ENCODE measurements at places on chromosomes 16 and 17. TPM values are rescaled to one million over a fixed set of nuclear protein-coding genes. Genes with fewer than 3 reads are reported as not detected.

The UNC13D gene
- polyA plus RNA-seq = 29.3 TPM

The TNP2 gene
- polyA plus RNA-seq = not detected

The CYGB gene
- 17.5 TPM for polyA plus RNA-seq

The HOXB8 gene
- 1.6 TPM for polyA plus RNA-seq

The TVP23B gene
- polyA plus RNA-seq = 53.5 TPM

The ODAD4 gene
- polyA plus RNA-seq = 6.6 TPM

The NPIPB9 gene
- 2.7 TPM for polyA plus RNA-seq

The SLFN12L gene
- polyA plus RNA-seq = 18.0 TPM

The USP31 gene
- 9.3 TPM for polyA plus RNA-seq

- no peak for DNase-seq
Observed at GRCh38 chr16:11315510-11315909, 29.7 kb upstream of the RMI2 start.

- DNase-seq = no peak
Observed at GRCh38 chr16:85187447-85187846, 75.2 kb upstream of the CIBAR2 start.

DNA sequence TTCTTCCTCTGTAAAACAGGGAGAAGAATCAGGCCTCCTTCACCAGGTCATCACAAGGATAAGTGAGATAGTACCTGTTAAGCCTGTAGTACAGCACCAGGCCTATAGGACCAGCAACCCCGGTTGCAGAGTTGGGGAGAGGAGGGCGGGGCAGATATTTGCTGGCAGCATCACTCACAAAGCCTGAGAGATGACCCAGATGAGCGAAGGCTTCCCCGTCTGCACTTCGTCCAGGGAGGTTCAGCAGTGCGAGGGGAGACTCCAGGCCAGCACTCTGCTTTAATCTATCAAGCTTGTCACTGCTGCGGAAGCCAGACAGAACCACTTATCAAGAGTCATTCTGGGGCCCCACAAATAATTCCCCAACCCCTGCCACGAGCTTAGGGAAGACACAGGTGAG lies 15.8 kb upstream of the RBBP6 start:
- DNase-seq = no peak

GRCh38 chr17:2108170-2108569 lies 53.3 kb downstream of the HIC1 start:
- DNase-seq = no peak

DNA sequence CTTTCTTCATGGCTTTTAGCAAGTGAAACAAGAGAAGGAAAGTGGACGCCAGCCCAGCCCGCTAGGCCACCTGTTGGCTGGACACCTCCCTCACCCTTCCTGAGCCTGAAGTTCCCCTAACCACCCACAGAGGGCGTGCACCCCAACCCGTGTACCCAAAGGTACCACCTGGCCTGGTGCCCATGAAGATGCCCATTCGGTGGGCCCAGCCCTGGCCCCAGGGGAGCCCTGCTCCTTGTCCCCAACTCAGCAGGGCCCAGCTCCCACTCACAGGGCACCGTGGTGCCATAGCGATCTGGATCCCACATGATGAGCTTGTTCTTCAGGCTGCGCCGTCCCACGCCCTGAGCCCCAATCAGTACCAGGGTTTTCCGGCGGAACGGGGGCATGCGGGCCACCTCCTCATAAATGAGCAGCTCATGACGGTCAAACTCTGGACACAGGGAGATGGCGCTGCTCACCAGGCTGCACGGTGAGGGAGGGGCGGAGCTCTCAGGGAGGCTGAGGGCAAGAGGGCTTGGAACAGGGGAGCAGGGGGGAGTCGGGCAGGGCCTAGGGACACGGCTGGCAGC lies 26.8 kb downstream of the MPP2 start:
- DNase-seq = no peak

- DNase-seq = no peak
Observed at GRCh38 chr17:75765981-75766380, 989 bp upstream of the GALK1 start.

DNA sequence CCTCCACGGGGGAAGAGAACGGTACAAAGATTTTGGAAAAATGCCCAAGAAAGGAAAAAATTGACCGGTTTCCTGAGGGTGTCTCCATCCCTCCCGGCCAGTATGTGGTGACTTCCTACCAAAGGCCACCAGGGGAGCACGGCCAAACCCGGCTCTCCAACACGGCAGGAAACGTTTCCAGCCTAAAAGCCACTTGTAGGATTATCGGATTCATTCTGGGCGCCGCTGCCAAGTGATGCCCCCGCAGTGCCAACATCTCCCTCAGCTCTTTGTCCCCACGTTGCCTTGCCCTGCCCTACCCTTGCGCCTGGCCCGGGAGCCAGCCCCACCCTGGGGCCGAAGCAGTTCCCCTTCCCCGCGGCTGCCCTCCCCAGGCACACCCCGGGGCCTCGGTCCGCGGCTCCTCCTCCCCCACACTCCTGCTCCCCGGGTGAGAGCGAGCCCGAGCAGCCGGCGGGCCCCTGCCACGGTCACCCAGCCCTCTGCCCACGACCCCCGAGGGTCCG lies 688 bp downstream of the CRK start:
- peak; percentile 74 for DNase-seq

DNA sequence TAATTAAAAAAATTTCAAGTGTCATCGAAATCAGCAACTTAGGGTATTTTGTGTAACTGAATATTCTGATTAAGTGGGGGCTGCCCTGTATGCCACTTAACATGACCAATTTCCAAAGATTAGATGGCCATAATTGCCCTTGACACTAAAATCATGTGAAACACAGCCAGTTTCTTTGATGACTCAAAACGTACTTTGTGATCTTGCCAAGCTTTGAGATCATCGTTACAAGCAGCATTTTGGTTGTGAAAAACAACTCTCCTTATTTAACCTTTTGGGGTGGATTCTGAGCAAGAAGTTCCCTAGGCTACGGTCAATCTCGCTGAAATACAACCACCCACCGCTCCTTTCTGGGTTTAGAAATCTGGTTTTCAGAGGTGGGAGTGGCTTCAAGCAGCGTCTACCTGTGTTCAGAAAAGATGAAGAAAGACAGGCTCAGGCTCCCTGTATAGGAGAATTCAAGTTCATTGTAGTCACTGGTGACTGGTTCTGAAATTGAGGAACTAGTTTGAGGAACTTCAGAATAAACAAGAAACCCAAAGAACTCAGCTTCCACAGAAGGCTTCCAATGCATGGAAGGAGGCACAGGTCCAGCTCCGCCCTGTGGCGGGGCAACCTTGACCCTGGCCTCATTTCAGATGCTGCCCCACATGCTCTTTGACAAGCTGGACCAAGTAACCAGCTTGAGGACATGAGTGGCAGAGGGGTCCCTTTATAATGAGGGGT lies 9.4 kb downstream of the MAP3K14 start:
- DNase-seq = no peak

DNA sequence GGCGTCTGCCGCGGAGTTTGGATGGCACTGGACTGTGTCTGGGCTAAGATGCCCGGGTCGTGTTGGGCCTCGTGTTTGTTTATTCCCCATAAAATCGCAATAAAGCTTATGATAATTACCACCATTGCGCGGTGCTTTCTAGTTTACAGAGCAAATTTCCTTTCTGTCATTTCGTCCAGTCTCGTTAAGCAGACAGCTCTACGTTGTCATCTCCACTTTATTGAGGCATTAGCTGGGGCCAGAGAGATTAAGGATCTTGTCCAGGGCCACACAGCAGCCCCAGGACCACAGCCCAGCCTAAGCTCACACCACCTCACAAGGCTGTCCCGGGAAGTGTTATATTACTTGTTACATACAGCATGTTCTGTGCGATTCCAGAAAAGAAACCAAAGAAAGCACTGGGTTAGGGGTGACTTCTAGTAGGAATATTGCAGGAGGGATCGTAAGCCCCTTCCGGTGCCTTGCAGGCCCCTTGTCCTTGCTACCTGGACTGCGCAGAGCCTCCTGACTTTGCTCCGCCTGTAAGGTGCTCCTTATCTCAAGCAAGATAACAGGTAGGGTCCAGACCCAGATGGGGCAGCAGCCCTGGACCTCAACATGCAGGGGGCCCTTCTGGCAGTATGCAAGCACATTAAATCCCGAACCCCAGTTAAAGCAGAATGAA lies 6.3 kb downstream of the NOS2 start:
- no peak for DNase-seq

- no peak for DNase-seq
Observed at GRCh38 chr16:3014971-3015370, 2.2 kb downstream of the CLDN9 start.

- no peak for DNase-seq
Observed at GRCh38 chr17:50471009-50471905, 2.6 kb upstream of the CHAD start.

GRCh38 chr16:85631802-85632393 lies 18.8 kb downstream of the GSE1 start:
- no peak for DNase-seq

DNA sequence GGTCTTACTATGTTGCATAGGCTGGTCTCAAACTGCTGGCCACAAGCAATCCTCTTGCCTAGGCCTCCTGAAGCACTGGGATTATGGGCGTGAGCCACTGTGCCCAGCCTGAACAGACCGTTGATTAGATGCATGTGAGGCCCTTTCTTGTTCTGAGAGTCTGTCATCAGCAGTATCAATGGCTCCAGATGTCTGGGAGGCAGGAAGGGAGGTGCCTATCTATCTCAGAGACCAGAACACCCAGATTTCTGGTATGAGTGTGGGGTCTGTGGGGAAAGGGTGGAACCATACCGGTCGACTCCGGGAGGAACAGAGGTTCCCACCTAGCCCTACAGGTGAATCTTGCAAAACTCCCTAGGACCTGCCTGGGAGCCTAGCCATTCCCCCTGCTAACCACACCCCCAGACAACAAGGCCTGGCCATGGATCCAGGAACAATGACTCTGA lies 71.7 kb downstream of the PRKCB start:
- no peak for DNase-seq

DNA sequence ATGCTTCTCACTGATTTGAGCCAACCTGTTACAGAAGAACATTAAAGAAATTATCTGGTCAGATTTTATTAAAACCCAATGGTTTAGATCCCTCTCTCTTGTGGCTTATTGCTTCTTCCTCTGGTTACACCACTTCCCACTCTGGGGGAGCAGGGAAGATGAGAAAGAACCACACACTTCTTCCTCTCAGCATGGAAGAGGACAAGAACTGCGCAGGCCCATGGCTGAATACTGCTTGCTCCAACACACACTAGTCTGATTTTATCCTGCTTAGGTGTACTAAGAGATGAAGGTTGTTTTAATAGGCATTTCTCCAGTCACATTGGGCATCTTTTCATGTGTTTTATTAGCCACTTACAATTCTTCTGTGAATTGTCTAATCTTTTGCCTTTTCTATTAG lies 27.6 kb downstream of the MAP3K3 start:
- no peak for DNase-seq

- DNase-seq = no peak
Observed at GRCh38 chr17:537133-537532, 177.5 kb downstream of the VPS53 start.

- DNase-seq = no peak
Observed at GRCh38 chr17:20999841-21000532, 42.8 kb downstream of the USP22 start.

GRCh38 chr16:30888856-30889499 lies 4.9 kb downstream of the BCL7C start:
- DNase-seq = no peak

DNA sequence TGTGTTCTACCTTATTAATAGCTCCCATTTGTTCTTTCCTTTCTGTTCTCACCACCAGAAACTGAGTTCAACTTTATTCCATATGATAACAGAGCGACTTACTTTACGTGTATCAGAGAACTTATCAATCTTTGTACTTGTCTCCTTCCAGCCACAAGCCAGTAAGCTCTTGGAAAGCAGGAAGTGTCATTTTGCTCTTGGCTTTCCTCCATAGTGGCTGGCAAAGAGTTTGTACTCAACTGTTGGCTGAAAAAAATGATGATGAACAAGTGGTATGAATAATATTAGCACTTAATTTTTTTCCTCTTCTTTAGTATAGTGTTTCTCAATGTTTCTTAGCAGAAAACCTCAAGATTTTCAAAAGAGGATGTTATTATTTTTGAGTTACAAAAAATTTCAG lies 182.4 kb upstream of the TOM1L1 start:
- DNase-seq = no peak

DNA sequence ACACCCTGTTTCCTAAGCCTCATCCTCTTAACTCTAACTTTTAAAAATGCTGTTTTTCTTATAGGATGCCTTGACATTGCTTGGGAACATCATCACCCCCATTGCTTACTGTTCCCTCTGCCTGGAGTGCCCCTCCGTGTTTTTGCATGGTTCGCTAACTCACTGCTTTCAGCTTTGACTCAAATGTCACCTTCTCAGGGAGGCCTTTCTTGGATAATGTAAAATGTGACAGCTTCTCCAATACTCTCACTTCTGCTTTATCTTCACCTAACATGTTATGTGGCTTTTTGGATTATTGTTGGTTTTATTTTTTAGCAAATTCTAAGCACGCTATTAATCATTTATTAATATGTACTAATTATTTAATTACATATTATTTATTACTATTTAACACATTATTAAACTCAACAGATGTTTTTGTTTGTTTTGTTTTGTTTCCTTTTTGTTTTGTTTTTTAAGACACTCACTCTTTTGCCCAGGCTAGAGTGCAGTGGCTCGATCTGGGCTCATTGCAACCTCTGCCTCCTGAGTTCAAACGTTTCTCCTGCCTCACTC lies 3.8 kb downstream of the CRYM start:
- no peak for DNase-seq

DNA sequence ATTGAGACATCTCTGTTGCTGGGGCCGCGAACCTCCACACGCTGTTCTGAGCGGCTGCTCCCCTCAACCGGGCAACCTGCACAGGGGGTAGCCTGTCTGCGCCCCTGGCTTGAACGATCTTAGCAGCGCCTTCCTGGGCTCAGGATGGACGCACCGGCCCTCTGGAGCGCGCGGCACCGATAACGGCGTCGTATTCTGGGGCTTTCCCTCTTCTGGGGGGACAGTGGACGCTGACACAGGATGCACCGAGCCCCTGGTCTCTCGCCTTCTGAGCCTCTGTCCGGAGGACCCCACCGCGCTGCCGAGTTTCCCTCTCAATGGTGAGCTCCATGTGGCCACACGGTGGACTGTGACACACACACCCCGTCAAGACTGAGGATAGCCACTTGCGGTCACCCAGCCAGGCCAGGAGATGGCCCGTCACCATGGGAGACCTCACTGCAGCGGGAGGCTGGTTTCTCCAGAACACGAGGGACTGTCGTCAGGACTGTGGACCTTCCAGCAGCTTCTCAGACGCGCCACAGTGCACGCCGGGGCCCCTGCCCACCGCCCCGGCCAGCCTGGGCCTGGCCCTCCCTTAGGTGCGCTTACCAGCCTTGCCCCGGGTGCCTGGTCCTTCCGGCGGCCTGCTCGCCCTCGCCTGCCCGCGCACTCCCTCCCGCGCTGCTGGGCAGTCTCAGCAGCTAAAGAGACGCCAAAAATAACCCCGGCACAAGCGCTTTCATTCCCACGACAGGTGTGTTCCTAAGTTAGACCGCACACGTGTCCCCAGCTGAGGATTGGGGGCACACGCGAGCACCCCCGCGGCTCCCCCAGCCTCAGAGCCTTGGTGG lies 30.0 kb upstream of the PABPN1L start:
- DNase-seq = no peak

Data from left lung (tissue), 14 donors.